SK-N-SH (cell line): ENCODE measurements at places on chromosomes 3 and 15. TPM values are rescaled to one million over a fixed set of nuclear protein-coding genes. Genes with fewer than 3 reads are reported as not detected.

The SV2B gene
- polyA plus RNA-seq = not detected in 2 replicates

DNA sequence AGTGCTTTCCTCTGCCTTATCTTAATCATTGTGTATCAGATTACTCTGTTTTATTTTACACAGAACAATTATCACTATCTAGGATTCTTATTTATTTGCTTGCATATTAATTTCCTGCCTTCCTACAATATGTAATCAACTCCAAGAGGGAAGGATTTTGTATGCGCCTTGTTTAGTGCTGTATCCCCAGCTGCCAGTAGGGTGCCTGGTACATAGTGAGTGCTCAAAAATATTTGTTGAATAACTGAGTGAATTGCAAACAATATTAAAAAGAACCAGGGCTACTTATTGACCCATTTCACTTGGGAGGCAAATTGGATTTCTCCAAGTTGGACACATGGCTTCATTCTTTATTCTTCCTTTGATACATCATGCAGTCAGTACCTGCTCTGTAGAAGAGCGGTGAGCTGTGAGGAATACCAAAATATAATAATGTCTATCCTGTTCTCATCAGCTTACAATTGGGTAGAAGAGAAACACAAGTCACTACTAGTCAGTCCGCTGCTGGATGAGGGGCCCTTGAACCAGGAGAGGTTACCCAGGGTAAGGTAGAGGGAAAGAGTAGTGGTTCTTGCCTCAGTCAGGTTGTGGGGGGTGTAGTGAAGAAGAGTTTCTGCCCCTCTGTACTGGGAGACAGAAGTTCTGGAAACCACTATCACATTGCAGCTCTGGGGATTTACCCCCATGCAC is 233.9 kb upstream of the ZBTB20 start:
- DNase-seq = no peak

DNA sequence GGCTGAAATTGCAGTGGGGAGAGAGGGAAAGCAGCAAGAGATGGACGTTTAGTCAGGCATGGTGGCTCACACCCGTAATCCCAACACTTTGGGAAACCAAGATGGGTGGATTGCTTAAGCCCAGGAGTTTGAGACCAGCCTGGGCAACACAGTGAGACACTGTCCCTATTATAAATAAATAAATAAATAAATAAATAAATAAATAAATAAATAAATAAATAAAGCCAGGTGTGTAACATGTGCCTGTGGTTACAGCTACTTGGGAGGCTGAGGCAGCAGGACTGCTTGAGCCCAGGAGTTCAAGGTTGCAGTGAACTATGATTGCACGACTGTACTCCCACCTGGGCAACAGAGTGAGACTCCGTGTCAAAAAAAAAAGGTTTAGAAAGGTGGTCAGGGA is 54.0 kb upstream of the ARPP19 start:
- DNase-seq = no peak

DNA sequence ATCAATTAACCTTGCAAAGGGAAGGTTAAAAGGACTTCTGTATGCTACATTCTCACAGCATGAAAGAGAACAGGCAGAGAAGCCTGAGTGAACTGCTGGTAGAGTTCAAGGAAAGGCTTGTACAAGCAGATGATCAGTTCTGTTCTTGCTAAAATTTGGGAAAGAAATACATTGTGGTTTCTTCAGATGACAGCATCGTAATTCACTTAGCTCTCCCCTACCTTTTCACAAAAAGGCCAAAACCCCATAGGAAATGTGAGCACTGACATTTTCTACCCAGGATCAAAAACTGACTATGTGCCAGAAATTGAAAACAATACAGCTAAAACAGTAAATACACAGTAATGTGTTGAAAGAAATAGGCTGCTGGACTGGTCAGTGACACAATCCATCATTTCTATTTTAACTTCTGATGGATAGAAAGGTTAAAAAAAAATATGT is 216.4 kb downstream of the DPH6 start:
- no peak for DNase-seq

The FGF7 gene
- 0.23 and 0.25 TPM in 2 replicates for polyA plus RNA-seq

The ANKRD34C gene
- polyA plus RNA-seq = not detected in 2 replicates

GRCh38 chr3:150312018-150312657 is 96.0 kb upstream of the TSC22D2 start:
- no peak for DNase-seq

The XCR1 gene
- polyA plus RNA-seq = not detected in 2 replicates

GRCh38 chr3:164851905-164852304 is 226.4 kb downstream of the SI start:
- DNase-seq = peak; percentile 32

GRCh38 chr15:52682781-52683180 is 3.6 kb upstream of the ATOSA start:
- no peak for DNase-seq

The STARD9 gene
- 2.1 and 2.3 TPM in 2 replicates for polyA plus RNA-seq

The PAQR5 gene
- polyA plus RNA-seq = 3.9 and 4.3 TPM in 2 replicates

DNA sequence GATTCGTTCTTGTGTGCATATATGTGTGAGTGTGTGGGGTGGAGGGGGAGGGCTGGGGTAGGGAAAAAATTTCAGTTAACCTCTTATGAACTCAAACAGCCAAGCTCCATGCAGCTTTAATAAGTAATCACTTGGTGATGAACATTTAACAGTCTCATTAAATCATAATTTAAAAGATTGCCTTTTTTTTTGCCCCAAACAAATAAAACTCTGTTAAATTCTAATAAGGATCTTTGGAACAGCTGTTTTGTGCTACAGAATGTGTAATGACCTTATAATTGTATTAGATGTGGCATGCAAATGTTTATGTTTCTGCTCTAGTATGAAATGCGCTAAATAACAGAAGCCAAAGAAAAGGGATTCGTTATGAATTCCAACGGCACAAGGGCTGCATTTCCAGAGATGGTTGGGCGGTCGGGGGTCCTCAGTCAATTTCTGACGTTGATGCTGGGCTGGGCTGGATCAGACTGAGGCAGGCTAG is 80.0 kb upstream of the RORA start:
- DNase-seq = no peak

DNA sequence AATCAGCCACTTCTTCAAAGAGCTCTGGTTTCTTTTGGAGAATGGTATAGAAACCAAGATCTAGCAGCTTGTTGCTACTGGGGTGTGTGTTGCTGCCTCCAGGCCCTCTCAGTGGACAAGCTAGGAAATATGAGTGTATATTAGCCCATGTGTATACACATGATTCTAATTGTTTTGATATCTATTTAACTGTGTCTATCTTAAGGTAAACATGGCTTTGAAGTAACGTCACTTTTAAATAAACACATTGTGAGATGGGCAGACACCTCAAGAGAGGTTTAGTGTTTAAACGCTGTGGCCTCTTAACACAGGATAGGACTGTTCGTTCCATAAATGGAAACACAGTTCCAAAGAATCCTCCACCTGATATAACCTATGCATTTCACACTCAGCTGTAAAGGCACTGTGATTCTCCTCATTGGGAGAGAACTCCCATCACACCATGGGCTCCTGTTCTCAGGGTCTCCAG is 87.0 kb downstream of the GMPS start:
- no peak for DNase-seq

GRCh38 chr3:136171097-136171542 is 25.0 kb downstream of the MSL2 start:
- DNase-seq = no peak

DNA sequence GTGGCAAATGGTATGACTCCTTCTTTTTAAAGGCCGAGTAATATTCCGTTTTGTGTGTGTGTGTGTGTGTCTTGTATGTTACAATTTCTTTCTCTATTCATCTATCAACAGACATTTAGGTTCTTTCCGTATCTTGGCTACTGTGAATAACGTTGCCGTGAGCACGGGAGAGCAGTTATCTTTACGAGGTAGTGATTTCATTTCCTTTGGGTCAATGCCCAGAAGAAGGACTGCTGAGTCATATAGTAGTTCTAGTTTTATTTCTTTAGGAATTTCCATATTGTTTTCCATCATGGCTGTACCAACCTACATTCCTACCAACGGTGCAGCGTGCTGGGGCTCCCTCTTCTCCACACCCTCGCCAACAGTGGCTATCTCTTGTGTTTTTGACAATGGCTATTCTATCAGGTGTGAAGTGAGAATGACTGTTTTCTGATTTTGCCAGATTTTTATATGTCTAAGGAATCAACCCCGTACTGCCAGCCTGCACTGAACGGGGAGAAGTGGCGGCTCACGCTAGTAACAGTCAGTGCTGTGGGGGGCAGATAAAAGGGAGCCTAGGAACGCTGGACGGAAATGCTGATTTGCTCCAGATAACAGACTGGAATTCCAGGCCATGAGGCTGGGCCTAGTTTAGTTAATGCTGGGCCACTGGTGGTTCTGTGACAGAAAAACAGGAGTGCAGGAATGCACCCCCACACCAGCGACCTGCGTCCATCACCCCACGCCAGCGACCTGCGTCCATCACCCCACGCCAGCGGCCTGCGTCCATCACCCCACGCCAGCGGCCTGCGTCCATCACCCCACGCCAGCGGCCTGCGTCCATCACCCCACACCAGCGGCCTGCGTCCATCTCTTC is 168.1 kb downstream of the XXYLT1 start:
- DNase-seq = no peak

GRCh38 chr3:89560568-89560967 is 453.1 kb downstream of the EPHA3 start:
- no peak for DNase-seq

The IL16 gene
- polyA plus RNA-seq = 0.10 TPM in 1 of 2 replicates, not detected in the other

The AMT gene
- 17.6 and 21.3 TPM in 2 replicates for polyA plus RNA-seq

GRCh38 chr3:194880940-194881925 is 195.6 kb downstream of the FAM43A start:
- no peak for DNase-seq

GRCh38 chr15:61527836-61528580 is 298.9 kb upstream of the RORA start:
- peak; percentile 32 for DNase-seq

DNA sequence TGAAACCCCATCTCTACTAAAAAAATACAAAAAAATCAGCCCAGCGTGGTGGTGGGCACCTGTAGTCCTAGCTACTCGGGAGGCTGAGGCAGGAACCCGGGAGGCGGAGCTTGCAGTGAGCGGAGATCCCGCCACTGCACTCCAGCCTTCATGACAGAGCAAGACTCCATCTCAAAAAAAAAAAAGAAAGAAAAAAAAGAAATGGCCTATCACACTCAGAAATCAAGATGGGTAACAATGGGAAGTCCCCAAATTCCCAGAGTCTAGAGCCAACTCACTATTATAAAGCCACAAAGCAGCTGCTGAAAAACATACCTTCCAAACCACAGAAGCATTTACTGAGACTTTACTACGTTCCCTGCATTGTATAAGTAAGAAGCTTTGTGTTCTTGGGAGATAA is 7.5 kb downstream of the HDGFL3 start:
- no peak for DNase-seq

The B3GALNT1 gene
- polyA plus RNA-seq = 0.15 and 0.32 TPM in 2 replicates

GRCh38 chr15:63630036-63630751 is 33.0 kb downstream of the FBXL22 start:
- DNase-seq = no peak

GRCh38 chr3:114758831-114759699 is 388.0 kb downstream of the ZBTB20 start:
- peak; percentile 17 for DNase-seq

The PEX5L gene
- not detected in 2 replicates for polyA plus RNA-seq

The KCNAB1 gene
- polyA plus RNA-seq = 82.1 and 108 TPM in 2 replicates

The ZNF774 gene
- 1.6 and 1.8 TPM in 2 replicates for polyA plus RNA-seq

DNA sequence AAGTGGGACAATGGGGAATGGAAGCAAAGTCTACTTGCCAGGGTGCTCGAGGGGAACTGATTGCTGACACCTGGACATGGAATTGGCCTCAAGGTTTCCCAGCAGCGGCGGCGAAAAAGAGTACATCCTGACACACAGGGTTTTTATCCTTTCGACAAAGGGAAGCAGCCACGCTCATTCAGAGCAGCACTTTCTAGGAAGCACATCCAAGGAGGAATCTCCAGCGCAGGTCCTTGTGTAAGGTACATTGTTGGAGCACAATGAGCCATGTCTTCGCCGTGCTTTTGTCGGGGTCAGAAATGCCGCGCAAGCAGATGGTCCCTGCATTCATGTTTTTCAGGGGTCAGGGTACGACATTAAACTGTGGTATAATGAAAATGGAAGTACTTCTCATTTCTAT is 16.8 kb downstream of the CACNA1D start:
- DNase-seq = no peak

DNA sequence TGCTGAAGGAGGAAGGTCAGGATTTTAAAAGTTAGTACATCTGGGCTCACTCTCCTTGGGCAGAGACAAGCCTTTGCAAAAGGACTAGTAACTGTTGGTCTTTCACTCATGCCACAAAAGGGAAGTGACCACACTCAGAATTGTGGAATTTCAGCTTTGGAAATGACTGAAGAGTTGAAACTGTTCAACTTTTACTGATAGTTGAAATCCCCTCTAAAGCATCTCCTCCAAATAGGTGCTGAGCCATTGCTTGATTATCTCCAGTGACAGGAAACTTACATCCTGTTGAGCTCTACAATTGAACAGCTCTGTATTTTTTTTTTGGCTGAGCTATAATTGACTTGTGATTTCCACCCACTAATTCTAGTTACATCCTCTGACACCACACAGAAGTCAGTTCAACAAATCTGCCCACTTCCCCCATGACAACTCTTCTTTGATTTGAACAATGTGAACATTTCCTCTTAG is 254.8 kb upstream of the TPRG1 start:
- no peak for DNase-seq

The ATP13A4 gene
- 0.02 and 0.03 TPM in 2 replicates for polyA plus RNA-seq

DNA sequence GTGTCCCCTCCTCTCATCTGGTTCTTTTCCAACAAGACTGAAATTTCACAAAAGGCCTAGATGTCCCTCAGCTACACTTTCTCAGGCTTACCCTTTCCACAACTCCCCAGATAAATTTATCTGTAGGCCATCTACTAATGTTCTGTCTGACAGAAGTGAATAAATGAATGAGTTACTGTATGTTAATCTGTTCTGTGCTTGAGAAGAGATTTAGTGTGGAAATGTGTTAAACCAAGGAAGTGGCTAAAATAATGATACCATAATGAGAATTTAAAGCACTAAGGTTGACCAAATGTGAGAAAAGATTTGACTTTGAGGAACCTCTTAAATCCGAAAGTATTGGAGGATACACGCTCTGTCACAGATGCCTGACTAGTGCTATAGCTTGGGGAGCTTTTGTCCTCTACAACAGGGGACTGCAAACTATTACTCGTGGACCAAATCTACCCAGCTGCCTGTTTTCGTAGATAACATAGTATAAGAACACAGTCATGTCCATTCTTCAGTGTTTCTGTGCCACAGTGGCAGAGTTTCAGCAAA is 74.8 kb upstream of the P2RY1 start:
- DNase-seq = no peak

The C2CD4A gene
- not detected in 2 replicates for polyA plus RNA-seq

- no peak for DNase-seq
Observed at GRCh38 chr3:16112910-16113504, 61.5 kb upstream of the GALNT15 start.

- no peak for DNase-seq
Observed at GRCh38 chr3:110362751-110363150, 708.9 kb upstream of the NECTIN3 start.

- DNase-seq = no peak
Observed at GRCh38 chr3:128506754-128507153, 13.8 kb upstream of the GATA2 start.

The SYNM gene
- polyA plus RNA-seq = 4.3 and 5.0 TPM in 2 replicates

The ALCAM gene
- polyA plus RNA-seq = 58.3 and 87.2 TPM in 2 replicates

GRCh38 chr3:108513961-108514360 is 3.6 kb upstream of the MYH15 start:
- no peak for DNase-seq
